Osteocyte (in vitro differentiated cells): ENCODE measurements at places on chromosomes 4 and X. TPM values are rescaled to one million over a fixed set of nuclear protein-coding genes. Genes with fewer than 3 reads are reported as not detected.

HSFX2 gene
- 0.64 TPM in 1 of 2 replicates, not detected in the other for total RNA-seq

- no peak for DNase-seq
These were observed 56.3 kb downstream of the WNK3 start for GRCh38 chrX:54301516-54301915.

SHOX gene
- total RNA-seq, result 0.21 TPM in 1 of 2 replicates, not detected in the other

GRCh38 chr4:29037501-29037900 lies 1682.7 kb upstream of the PCDH7 start:
- DNase-seq, result no peak

AKAP4 gene
- not detected in 2 replicates for total RNA-seq

GRCh38 chrX:107398115-107398514 lies 51.3 kb upstream of the FRMPD3 start:
- DNase-seq, result no peak

GRCh38 chr4:172998527-172999469 lies 169.8 kb upstream of the GALNT7 start:
- DNase-seq, result no peak

- no peak for DNase-seq
These were observed 197.9 kb downstream of the EVC2 start for GRCh38 chr4:5510504-5510903.
